ENCODE measurements at places on chromosomes 3 and 15.

- H3K27me3 ChIP-seq: no peaks in the 10 kb centered on the region
- H3K4me1 ChIP-seq: peaks cover 4% of the 10 kb centered on the region
- H3K36me3 ChIP-seq: no peaks in the 10 kb centered on the region
- no peak for DNase-seq
- H3K27ac ChIP-seq: no peak overlapping the region
- H3K4me3 ChIP-seq: no peak overlapping the region
These were observed 279.7 kb downstream of the MAGI1 start for GRCh38 chr3:65758876-65759598.

DNA sequence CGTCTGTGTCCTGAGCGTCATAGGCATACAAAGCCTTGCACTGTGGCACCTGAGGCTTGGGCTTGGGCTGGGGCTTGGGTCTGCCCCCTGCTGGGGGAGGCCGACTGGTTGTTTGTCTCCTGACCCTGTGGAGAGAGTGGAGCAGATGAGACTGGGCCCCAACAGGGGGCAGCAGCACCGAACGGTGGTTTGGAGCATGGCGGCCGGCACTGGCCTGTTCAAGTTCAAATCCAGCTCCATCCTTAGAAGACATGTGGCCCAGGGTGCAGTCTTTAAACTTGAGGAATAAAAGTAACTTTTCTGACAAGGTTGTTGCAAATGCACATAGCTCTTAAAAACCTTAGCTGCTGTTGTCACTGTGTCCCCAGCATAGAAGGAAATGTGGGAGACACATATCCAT is 33.3 kb downstream of the CCNB2 start:
- H3K27me3 ChIP-seq: no peaks in the 10 kb centered on the region
- peak; percentile 59 for DNase-seq
- no peaks in the 10 kb centered on the region for H3K4me1 ChIP-seq
- no peak overlapping the region for H3K4me3 ChIP-seq
- no peak overlapping the region for H3K27ac ChIP-seq

DNA sequence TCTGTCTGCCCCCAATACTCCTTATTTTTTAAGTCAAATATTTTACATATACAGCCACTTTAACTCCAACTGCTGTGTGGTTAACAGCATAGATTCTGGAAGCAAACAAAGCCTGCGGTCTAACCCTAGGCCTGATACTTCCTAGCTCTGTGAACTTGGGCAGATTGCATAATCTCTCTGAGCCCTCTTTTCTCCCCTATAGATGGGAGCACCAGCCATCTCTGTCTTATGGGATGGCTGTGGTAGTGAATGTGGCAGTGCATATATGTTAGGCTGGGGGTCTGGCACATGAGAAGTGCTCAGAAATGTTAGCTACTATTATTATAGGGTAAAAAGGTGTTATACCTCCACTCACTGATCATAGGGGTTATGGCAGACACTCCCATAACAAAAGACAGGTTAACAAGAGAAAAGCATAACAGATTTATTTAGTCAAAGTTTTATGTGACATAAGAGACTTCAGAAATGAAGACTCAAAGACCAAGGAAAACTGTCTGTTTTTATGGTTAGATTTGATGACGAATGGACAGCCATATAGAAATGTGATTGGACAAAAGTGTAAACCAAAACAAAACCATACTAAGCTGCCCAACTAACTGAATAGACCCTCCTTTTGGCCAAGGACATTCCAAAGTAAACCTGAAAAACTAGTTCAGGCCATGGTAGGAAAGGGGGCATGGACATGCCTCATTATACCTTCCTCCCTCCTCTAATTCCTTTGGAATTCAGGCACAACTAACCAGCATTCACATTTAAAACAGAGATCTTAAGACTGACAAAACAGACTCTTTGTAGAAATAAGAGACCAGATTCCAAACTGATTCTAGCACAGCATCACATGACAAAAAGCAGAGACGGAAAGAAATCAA is 53.9 kb upstream of the DAZL start:
- H3K4me1 ChIP-seq: no peaks in the 10 kb centered on the region
- no peak for DNase-seq
- no peak overlapping the region for H3K27ac ChIP-seq

GRCh38 chr15:66877477-66878271 is 175.6 kb downstream of the SMAD6 start:
- H3K4me1 ChIP-seq: peaks cover 8% of the 10 kb centered on the region
- DNase-seq: no peak
- no peaks in the 10 kb centered on the region for H3K36me3 ChIP-seq
- H3K27me3 ChIP-seq: no peaks in the 10 kb centered on the region

DNA sequence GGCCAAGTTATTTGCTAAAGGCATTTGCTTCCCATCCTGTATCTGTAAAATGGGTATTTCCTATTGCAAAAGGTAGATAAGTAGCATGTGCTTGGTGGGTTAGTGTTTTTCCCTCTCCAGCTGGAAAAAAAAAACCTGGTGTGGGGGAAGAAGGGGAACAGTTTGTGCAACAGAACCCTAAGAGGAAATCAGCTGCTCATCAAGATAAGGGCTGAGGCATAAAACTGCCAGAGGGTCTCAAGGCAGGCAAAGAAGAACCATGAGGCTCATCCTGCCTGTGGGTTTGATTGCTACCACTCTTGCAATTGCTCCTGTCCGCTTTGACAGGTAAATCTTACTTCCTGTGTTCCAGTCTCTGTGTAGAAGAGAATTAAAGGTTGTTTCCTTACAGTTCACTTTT is at the start of gene CPA3:
CPA3 (plus strand) TSS at position 248 of the 400 bp plus-strand sequence; CDS start at position 260, 12 bp downstream.
- H3K4me3 ChIP-seq: no peak within 1 kb of the TSS
- H3K27ac ChIP-seq: peak within 1 kb of the TSS; percentile 51
- no peaks in the 10 kb centered on the region for H3K27me3 ChIP-seq
- DNase-seq: no peak
- no peaks in the 10 kb centered on the region for H3K36me3 ChIP-seq

DNA sequence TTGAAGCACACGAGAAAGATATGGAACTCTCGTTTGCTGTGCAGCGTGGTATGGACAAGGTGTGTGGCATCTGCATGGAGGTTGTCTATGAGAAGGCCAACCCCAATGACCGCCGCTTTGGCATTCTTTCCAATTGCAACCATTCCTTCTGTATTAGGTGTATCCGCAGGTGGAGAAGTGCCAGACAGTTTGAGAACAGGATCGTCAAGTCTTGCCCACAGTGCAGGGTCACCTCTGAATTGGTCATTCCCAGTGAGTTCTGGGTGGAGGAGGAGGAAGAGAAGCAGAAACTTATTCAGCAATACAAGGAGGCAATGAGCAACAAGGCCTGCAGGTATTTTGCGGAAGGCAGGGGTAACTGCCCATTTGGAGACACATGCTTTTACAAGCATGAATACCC is 1.2 kb downstream of the MKRN3 start:
- no peaks in the 10 kb centered on the region for H3K36me3 ChIP-seq
- H3K4me3 ChIP-seq: no peak overlapping the region
- no peaks in the 10 kb centered on the region for H3K27me3 ChIP-seq

DNA sequence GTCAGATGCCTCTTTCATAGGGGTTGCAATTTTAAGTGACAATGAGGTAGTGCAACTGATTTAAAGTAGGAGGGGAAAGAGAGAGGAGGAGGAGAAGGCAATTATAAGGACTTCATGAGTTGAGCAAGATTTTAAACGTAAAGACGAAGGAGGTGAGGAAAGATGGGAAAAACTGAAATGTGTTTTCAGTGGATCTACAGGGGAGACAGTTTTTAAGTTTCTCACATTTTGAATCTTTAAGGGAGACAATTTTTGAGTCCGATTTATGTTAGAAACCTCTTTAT is 68.7 kb upstream of the LIMD1 start:
- no peaks in the 10 kb centered on the region for H3K36me3 ChIP-seq
- no peaks in the 10 kb centered on the region for H3K27me3 ChIP-seq
- no peaks in the 10 kb centered on the region for H3K4me1 ChIP-seq
- DNase-seq: no peak
- H3K4me3 ChIP-seq: no peak overlapping the region
- no peak overlapping the region for H3K27ac ChIP-seq

DNA sequence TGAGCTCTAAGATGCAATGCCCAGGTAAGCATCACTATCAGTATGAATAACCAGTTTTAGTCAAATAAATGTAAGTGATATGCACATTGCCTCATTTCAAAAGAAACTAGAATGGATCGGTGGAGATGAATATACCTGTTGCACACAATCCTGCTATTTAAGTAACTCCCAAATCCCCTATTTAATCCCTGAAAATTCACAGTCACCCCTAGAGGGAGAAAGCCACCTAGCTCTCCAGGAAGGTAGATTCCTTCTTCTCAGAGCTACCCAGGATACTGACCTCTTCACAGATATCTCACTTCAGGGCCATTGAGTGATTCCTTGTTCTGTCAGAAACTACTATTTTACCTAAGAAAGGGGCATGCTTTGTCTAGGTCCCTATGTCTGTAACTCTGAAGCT is 11.7 kb downstream of the LSAMP start:
- no peaks in the 10 kb centered on the region for H3K4me1 ChIP-seq
- no peak for DNase-seq
- no peaks in the 10 kb centered on the region for H3K36me3 ChIP-seq
- no peak overlapping the region for H3K4me3 ChIP-seq

GRCh38 chr3:134312072-134312872 is 61.6 kb upstream of the RYK start:
- no peak overlapping the region for H3K4me3 ChIP-seq
- H3K27me3 ChIP-seq: no peaks in the 10 kb centered on the region
- H3K4me1 ChIP-seq: peaks cover 64% of the 10 kb centered on the region
- DNase-seq: peak; percentile 77
- no peaks in the 10 kb centered on the region for H3K36me3 ChIP-seq

DNA sequence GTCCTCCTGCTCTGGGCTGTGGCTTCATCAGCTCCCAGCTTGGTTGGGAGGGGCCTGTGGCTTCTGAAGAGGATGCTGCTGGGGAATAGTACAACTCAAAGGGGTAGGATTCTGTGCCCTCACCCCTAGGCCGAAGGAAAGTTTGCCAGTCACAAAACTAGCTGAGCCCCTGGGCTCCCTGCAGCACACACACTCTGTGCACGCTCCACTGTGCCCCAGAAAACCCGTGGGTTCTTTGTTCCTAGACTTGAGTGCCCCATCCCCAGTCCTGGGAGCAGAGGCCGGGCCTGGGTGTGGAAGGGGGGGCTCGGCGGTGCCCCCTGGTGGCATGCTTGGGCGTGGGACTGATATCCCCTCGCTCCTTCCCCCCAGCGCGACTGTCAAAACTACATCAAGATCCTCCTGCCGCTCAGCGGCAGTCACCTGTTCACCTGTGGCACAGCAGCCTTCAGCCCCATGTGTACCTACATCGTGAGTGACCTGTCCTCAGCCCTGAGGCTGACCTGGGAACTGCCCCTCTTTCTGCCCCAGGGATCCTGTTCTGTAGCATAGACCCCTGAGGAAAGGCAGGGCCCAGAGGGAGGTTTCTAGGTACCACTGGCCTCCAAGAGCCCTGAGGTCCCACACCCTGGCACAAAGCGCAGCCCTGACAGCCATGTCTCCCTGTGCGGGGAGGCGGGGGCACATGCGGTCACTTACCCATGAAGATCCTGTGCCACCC is 14.2 kb downstream of the CIB1 start:
- no peak overlapping the region for H3K4me3 ChIP-seq
- H3K27ac ChIP-seq: peak overlapping the region; percentile 22
- peak; percentile 56 for DNase-seq
- H3K36me3 ChIP-seq: peaks cover 1% of the 10 kb centered on the region
- H3K4me1 ChIP-seq: peaks cover 32% of the 10 kb centered on the region
- no peaks in the 10 kb centered on the region for H3K27me3 ChIP-seq

GRCh38 chr15:74994236-74994635 is 1.1 kb upstream of the SCAMP5 start:
- peaks cover 41% of the 10 kb centered on the region for H3K4me1 ChIP-seq
- H3K4me3 ChIP-seq: no peak overlapping the region
- H3K36me3 ChIP-seq: no peaks in the 10 kb centered on the region
- H3K27me3 ChIP-seq: no peaks in the 10 kb centered on the region
- no peak for DNase-seq

DNA sequence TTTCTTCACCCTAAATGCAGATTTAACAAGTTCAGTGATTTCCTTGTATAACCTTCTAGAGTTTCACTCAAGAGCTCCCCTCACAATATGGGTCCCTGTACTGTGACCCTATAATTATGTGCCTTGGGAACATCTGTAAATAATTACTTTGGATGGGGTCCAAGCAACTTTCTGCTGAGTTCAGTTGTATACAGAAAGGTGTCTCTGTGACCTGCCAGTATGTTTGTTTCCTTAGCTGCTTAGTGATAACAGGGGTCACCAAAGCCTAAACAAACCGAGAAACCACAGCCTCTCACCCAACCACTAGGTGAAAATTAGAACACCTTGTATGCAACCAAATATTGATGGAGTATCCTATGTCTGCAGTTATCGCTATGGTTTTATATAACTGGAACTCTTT is 29.8 kb upstream of the SLC25A36 start:
- H3K27me3 ChIP-seq: no peaks in the 10 kb centered on the region
- no peaks in the 10 kb centered on the region for H3K36me3 ChIP-seq
- H3K4me3 ChIP-seq: no peak overlapping the region
- H3K27ac ChIP-seq: no peak overlapping the region

GRCh38 chr3:177600411-177600810 is 403.1 kb upstream of the TBL1XR1 start:
- peaks cover 66% of the 10 kb centered on the region for H3K4me1 ChIP-seq
- no peak for DNase-seq
- no peak overlapping the region for H3K27ac ChIP-seq
- H3K36me3 ChIP-seq: no peaks in the 10 kb centered on the region

GRCh38 chr15:49895347-49896223 is 223.4 kb downstream of the ATP8B4 start:
- no peak for DNase-seq
- peak overlapping the region; percentile 10 for H3K27ac ChIP-seq
- no peak overlapping the region for H3K4me3 ChIP-seq

All from body of pancreas (tissue), 4 donors.